Stimulated activated CD8-positive, alpha-beta memory T cell treated with anti-CD3 and anti-CD28 coated beads, Interleukin-2, amount 100 ng/mL, for 1 hour (primary cell): ENCODE measurements at places on chromosomes 5 and 9.

GRCh38 chr9:93276973-93277372 is 93.0 kb downstream of the WNK2 start:
- DNase-seq = no peak

- no peak for DNase-seq
Measured at GRCh38 chr9:18595597-18595996, 121.6 kb downstream of the ADAMTSL1 start.

DNA sequence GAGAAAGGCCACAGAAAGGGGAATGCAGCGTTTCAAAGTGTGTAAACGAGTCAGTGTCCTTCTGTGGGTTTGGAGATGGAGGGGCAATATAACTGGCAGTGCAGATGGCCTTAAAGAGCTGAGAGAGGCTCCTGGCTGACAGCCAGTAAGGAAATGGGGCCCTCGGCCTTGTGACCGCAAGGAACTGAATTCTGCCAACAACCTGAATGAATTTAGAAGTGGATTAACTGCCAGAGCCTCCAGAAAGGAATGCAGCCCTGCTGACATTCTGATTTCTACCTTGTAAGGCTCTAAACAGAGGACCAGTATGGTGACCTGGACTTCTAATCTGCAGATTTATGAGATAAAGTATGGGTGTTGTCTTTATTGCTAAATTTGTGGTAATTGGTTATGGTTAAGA is 17.5 kb upstream of the NREP start:
- DNase-seq = no peak

DNA sequence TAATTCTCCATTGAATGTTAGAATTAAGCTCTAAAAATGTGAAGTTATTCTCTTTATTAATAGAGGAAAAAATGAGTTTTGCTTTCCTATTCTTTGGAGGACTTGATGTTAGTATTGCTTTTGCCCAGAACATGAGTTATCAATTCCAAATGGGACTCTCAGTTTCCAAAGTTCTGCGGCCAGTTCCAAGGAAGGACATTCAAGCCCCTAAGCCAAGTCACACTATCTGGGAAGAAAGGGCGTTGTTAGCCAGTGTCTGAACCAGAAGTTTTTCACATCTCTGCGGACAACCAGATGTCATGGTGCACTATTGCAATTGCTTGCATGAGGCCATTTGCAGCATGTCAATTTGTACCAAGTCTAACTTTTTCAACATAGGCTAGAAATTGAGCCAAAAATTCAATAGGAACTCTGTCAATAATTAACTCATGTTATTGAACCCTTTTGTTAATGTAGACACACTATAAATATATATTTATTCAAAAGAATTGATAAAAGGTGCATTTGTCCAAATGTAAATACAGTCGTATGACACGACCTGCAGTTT is 183.3 kb upstream of the PIK3R1 start:
- no peak for DNase-seq

DNA sequence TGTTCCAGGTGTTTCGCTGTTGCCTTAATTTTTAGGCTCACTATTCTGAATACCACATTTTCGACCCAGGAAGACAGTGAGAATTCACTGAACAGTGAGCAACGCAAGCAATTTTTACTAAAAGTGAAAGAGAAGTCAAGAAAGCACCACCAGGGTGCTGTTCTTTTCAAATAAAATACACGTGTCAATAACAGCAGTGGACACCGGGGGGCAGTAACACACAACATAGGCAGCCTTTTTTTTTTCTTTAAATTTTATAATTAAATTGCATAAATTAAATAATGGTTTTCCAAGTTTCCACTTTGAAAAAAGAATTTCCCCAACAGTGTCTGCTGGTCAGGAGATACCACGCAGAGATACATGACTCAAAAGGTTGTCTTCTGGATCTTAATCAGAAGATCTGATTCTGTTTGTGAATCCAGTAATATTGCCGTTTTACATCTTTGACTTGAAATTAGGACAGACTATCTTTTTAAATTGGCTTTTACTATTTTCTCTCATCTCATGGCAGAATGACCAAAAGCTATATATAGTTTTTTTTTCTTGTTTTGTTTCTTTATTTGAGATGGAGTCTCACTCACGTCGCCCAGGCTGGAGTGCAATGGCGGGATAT is 47.1 kb upstream of the SH3GL2 start:
- DNase-seq = no peak

- DNase-seq = peak; percentile 14
Measured at GRCh38 chr9:70420441-70421271, 6.2 kb upstream of the KLF9 start.

GRCh38 chr9:137486141-137486490 is 27.0 kb upstream of the NSMF start:
- DNase-seq = no peak
